Chondrocyte (in vitro differentiated cells): ENCODE measurements at places on chromosomes 6 and 20.
A peak's percentile ranks its signal among the peaks of the same experiment; 100 is the strongest.

- H3K36me3 ChIP-seq: no peaks in the 10 kb centered on the region
- no peaks in the 10 kb centered on the region for H3K27me3 ChIP-seq
- peaks cover 46% of the 10 kb centered on the region for H3K4me1 ChIP-seq
- no peak for DNase-seq
- no peak overlapping the region for H3K27ac ChIP-seq
- no peak overlapping the region for H3K4me3 ChIP-seq
Measured at GRCh38 chr6:82906951-82907350, 158.7 kb downstream of the UBE3D start.

DNA sequence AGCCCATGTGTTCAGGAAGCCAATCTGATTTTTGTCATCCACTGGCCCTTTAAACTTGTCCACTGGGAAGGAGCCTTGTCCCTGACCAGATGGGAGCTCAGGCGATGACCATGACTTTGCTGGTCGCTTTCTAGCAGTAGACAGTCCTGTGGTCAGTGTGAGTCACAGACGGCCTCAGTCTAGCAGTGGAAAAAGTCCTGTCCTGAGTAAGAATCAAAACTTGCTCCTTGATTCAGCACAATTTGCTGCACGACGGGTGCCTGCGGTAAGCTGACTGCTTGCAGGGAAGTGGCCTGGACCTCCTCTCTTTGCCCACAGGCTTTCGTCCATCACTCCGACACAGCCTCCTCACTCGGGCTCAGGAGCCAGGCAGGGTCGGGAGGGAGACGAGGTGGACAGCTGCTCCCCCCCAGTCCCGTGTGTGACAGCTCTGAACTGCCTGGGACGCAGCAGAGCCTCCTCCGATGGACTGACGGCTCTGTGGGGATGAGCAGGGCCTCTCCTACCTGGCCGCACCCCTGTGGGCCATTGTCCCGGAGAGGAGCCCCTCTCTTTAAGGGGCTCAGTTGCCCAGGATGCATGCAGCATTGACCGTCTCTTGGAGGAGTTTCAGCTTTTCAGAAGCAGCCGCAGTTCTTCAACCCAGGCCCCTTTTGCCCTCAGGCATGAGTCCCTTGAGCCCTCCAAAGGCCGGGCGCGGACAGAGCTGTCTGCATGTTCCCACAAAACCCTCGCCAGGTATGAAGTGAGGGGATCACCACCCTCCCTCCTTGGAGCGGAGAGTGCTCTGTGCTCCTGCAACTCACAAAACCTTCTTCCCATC, 209.2 kb downstream of the ANKRD60 start:
- H3K36me3 ChIP-seq: no peaks in the 10 kb centered on the region
- H3K27me3 ChIP-seq: no peaks in the 10 kb centered on the region
- H3K27ac ChIP-seq: peak overlapping the region; percentile 74
- peaks cover 44% of the 10 kb centered on the region for H3K4me1 ChIP-seq
- no peak overlapping the region for H3K4me3 ChIP-seq

GRCh38 chr6:126367849-126368248, 27.9 kb downstream of the CENPW start:
- no peaks in the 10 kb centered on the region for H3K27me3 ChIP-seq
- H3K27ac ChIP-seq: no peak overlapping the region
- H3K36me3 ChIP-seq: no peaks in the 10 kb centered on the region
- no peaks in the 10 kb centered on the region for H3K4me1 ChIP-seq
- H3K4me3 ChIP-seq: no peak overlapping the region

DNA sequence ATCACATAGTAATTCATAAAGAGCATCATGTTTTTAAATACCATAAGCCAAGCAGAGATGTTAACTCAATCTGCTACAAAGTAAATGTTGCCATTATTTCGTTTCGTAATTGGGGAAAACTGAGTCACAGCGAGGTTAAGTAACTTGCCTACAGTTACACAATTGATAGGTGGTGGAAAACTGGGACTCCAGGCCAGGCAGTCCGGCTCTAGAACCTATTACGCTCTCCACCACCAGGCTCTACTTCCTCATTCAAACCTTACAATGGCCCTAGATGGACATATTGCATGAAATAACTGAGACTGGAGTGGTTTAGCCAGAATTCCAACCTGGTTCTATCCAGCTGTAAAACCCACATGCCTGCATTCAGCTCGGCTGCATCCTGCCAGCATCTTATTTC, 58.2 kb downstream of the LINC00237 start:
- no peak for DNase-seq
- no peaks in the 10 kb centered on the region for H3K4me1 ChIP-seq
- H3K27ac ChIP-seq: no peak overlapping the region

DNA sequence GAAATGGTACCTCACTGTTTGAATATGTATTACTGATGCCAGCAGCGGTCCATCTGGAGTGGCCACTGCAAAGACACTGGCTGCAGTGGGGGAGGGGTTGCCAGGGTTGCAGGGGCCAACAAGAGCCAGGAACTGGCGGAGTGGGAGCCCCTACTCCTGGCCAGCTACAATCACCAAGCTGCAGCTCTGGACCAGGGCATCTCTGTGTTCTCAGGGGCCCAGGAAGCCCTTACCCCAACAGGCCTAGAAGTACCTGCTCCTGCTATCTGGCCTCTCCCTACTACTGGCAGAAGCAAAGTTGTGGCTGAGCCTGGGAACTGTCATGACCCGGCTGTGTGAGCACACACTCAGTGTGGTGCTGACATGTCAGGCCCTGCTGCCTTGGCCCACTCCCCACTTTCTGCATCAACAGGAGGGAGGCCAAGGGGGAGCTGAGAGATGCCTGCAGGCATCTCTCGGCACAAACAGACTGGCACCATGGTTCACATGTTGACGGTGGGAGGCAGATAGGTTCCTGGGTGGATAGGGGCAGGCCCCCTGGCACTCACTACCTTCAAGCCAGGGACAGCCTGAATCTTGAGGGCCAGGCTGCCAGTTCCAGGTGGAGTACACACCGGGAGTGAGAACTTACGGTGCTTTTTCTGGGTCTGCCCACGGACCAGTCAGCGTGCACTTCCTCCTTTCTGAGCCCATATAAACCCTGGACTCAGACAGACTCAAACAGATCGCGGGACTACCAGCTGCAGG, 1188.0 kb downstream of the GRIK2 start:
- no peaks in the 10 kb centered on the region for H3K36me3 ChIP-seq
- no peak overlapping the region for H3K4me3 ChIP-seq
- no peaks in the 10 kb centered on the region for H3K4me1 ChIP-seq

DNA sequence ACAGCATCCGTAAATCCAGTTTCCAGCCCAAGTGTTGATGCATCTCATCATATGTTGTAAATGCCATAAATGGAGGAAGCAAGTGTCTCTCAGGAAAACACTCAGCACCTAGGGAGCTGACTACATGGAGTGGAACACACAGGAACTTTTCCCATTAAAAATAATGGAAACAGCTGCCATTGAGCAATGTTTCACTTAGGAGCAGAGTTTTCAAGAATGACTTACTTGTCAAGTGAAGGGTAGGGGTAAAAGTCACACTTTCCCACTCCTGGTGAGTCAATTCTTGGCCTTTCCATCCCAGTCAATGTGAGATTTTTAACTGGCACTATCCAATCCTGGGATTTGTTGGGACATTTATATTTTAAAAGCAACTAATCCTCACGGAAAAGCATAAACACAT, 119.4 kb upstream of the ASF1A start:
- no peaks in the 10 kb centered on the region for H3K27me3 ChIP-seq
- no peak overlapping the region for H3K4me3 ChIP-seq
- peaks cover 13% of the 10 kb centered on the region for H3K4me1 ChIP-seq
- no peak for DNase-seq
- H3K36me3 ChIP-seq: no peaks in the 10 kb centered on the region
- no peak overlapping the region for H3K27ac ChIP-seq

DNA sequence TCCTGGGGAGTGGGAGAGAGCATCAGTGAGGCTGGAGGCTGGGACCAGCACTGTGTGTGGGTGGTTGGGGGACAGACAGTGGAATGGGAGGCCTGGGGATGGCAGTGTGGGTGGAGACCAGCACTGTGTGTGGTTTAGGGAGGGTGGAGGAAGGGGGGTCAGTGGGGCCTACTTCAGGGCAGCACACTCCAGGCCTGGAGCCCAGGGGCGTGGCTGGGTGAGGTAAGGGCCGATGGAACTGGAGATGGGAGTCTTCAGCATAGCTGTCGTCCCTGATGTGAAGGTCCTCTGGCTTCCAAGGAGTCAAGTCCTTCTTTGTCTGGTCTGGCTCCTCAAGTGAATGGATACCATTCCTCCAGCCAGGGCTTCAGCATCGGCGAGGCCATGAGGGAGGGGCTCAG, 18.6 kb downstream of the KCNK17 start:
- H3K4me1 ChIP-seq: peaks cover 4% of the 10 kb centered on the region
- H3K36me3 ChIP-seq: no peaks in the 10 kb centered on the region
- H3K4me3 ChIP-seq: no peak overlapping the region
- H3K27ac ChIP-seq: no peak overlapping the region
- H3K27me3 ChIP-seq: peaks cover 29% of the 10 kb centered on the region

- H3K4me3 ChIP-seq: no peak overlapping the region
- DNase-seq: no peak
- H3K4me1 ChIP-seq: no peaks in the 10 kb centered on the region
- no peaks in the 10 kb centered on the region for H3K36me3 ChIP-seq
- no peaks in the 10 kb centered on the region for H3K27me3 ChIP-seq
Measured at GRCh38 chr6:140897804-140898573, 1234.7 kb upstream of the GJE1 start.

GRCh38 chr6:11473008-11473740, 64.4 kb upstream of the TMEM170B start:
- DNase-seq: no peak
- H3K4me3 ChIP-seq: no peak overlapping the region
- H3K27ac ChIP-seq: no peak overlapping the region
- H3K27me3 ChIP-seq: no peaks in the 10 kb centered on the region
- H3K36me3 ChIP-seq: no peaks in the 10 kb centered on the region

DNA sequence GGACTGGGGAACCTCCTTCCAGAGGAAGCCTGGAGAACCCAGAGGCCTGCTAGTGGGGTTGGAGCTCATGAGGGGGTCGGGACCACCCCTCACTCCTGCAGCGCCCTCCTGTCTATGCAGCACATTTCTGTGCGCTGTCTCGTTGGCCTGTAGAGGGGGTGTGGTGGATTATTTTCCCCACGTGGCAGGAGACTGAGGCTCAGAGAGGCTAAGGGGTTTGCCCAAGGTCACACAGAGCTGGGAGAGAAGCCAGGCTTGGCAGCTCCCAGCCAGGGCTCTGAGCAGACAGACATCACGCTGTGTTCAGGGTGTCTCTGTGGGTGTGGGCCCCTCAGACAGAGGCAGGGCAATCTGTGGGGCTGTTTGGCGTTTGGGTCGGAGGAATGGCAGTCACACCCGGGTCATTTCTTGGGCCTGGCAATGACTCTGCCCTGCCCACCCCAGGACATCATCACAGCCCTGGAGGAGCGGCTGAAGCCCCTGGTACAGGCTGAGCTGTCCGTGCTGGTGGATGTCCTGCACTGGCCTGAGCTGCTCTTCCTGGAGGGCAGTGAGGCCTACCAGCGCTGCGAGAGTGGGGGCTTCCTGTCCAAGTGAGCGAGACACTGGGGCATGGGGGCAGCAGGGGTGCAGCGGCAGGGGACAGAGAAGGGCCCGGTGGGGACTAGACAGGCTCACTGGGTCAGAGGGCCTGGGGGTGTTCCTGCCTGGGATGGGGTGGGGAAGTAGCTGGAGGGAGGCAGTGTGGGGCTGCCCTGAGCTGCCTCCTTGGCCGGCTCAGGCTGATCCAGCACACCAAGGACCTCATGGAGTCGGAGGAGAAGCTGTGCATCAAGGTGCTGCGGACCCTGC, 27.7 kb downstream of the UQCC2 start:
- peaks cover 7% of the 10 kb centered on the region for H3K36me3 ChIP-seq
- H3K27ac ChIP-seq: no peak overlapping the region

- H3K36me3 ChIP-seq: no peaks in the 10 kb centered on the region
- H3K27me3 ChIP-seq: no peaks in the 10 kb centered on the region
Measured at GRCh38 chr6:42368181-42368580, 83.5 kb downstream of the TRERF1 start.

GRCh38 chr20:46831633-46832011, 63.0 kb upstream of the EYA2 start:
- H3K4me3 ChIP-seq: no peak overlapping the region
- H3K4me1 ChIP-seq: peaks cover 33% of the 10 kb centered on the region
- H3K27ac ChIP-seq: no peak overlapping the region
- H3K27me3 ChIP-seq: peaks cover 4% of the 10 kb centered on the region
- no peak for DNase-seq

GRCh38 chr20:2469991-2470422, 582 bp downstream of the SNRPB start:
- no peaks in the 10 kb centered on the region for H3K27me3 ChIP-seq
- H3K36me3 ChIP-seq: peaks cover 24% of the 10 kb centered on the region
- peak overlapping the region; percentile 93 for H3K4me3 ChIP-seq
- H3K4me1 ChIP-seq: peaks cover 32% of the 10 kb centered on the region

DNA sequence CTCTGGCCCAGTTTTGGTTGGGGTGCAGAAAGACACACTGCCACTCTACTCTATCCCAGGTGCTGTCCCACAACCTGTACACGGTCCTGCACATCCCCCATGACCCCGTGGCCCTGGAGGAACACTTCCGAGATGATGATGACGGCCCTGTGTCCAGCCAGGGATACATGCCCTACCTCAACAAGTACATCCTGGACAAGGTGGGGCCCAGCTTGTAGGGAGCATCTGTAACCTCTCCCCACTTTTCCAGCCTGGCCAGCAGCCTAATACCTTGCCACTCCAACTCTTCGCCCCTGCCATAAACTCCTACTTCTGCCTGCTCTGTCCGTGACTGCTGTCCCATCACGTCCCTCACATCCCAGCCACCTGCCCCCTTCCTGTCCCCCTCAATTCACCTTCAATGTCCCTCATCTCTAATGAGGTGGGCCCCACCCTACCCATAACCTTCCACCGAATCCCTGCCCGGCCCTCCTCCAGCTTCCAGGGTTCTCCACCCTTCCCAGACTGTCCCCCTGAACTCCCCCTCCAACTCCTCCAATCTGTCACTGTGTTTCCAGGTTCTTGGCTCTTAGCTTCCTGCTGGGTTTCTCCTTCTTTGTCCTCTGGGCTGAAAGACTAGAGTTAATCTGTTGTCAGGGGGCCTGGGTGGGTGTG, 12.1 kb downstream of the DEF6 start:
- H3K27me3 ChIP-seq: peaks cover 2% of the 10 kb centered on the region
- H3K4me3 ChIP-seq: no peak overlapping the region
- H3K4me1 ChIP-seq: no peaks in the 10 kb centered on the region
- DNase-seq: no peak
- no peak overlapping the region for H3K27ac ChIP-seq

DNA sequence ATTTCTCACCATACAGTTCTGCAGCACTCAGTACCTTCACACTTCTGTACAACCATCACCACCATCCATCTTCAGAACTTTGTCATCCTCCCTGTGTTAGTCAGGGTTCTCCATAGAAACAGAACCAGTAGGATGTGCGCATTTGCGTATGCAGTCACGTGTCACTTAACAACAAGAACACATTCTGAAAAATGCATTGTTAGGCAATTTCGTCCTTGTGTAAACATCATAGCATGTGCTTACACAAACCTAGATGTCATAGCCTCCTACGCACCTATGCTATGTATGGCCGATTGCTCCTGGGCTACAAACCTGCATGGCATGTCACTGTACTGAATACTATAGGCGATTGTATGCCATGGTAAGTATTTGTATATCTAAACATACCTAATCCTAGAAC, 66.2 kb upstream of the PTPRT start:
- no peaks in the 10 kb centered on the region for H3K4me1 ChIP-seq
- H3K4me3 ChIP-seq: no peak overlapping the region
- H3K27me3 ChIP-seq: no peaks in the 10 kb centered on the region
